ENCODE measurements at places on chromosomes 7 and 10.

DNA sequence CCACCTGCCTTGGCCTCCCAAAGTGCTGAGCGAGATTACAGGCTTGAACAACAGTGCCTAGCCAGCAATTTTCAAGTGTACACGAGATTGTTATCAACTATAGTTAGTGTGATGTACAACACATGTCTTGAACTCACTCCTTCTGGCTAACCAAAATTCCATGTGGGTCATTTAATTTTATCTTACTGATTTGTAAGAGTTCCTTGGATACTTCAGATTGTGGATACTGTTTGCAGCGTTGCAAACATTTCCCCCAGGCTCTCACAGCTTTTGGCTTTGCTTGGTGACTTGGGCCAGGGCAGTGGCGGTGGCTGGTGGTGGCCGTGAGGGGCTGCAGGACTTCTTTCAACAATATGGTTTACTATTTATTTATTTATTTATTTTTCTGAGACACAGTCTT is 8.5 kb upstream of the TMEM270 start:
- DNase-seq = no peak

- DNase-seq = no peak
These were observed 70.9 kb upstream of the GNA12 start for GRCh38 chr7:2915023-2915422.

- DNase-seq = no peak
These were observed 461.3 kb downstream of the PAXIP1 start for GRCh38 chr7:154541606-154542005.

- no peak for DNase-seq
These were observed 483.1 kb downstream of the GALNT17 start for GRCh38 chr7:71615017-71615416.

GRCh38 chr7:1530946-1531262 is 402 bp downstream of the MAFK start:
- DNase-seq = no peak

GRCh38 chr10:102997998-102998397 is 79.9 kb downstream of the CNNM2 start:
- no peak for DNase-seq

DNA sequence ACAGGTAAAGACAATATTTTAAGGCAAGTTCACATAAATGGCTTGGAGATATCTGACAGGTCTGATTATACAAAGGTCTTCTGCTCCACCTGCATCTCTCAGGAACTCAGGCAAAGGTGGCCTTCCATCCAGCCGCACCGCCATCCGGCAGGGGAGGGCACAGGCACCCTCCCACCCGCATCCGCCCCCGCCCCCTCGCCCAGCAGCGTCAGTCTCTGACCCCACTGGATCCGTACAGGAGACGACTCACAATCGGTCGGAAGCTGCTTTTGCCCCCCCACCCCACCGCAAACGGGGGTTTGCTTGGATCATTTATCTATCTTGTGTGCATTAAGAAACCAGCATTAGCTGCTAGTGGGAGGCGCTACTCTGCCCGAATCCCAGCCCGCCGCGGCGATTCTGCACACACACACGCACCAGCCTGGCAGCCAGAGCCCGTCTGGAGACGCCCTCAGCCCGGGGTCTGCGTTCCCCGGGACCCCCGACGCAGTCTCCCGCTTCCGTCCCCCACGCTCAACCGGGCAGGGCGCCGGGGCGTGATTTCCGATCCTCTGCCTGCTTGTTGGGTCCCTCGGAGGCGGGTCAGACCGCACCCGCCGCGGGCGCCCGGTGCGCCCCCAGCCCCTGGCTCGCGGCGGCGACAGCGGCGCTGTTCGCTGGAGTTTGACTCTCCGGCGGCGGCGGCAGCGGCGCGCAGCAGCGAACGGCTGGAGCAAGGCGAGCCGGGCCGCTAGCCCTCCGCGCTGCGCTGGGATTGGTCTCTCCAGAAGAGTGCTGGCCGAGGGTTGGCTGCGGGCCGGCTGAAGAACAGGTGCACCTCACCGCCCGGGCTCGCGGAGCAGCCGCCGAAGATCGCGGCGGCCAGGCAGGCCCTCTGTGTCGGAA is 820 bp upstream of the NRG3 start:
- DNase-seq = no peak

DNA sequence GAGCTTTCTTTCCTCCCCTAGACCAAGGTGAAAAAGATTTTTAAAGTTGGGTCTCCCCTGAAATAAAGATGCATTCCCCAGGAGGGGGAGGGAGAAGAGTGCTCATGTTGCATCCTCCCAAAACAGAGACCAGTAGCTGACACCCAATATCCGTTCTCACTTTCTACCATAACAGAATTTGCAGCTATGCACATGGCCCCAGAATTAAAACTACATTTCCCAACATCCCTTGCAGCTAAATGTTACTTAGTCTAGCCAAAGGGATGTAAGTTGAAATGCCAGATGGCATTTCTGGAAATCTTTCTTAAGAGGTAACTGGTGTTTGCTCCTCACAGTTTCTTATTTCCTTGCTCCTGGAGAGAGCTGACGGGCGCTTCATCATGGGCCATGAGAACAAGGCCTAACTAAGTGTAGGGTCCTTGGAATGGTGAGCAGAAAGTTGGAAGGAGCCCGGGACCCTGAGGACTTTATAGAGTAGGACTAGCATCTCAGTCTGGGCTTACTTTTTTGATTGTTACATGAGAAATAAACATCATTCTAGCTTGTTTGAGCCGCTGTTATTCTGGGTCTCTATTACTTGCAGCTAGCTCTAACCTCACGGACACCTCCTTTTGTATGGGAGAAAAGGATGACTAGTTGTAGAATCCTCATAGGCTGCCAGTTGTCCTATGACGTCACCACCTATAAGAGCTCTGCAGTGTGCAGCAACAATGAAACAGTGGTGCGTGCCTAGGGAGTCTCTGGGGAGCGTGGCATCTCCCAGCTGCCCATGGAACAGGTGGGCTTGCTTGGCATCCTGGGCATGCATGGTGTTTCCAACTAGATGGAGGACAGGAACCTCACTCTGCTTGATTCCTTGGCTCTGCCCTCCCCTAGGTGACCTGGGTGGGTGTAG is 46.1 kb upstream of the EXOC6 start:
- DNase-seq = no peak

Measured in Jurkat, Clone E6-1 (cell line).